ENCODE measurements at places on chromosomes 5 and 9. TPM values are rescaled to one million over a fixed set of nuclear protein-coding genes. Genes with fewer than 3 reads are reported as not detected.
A peak's percentile ranks its signal among the peaks of the same experiment; 100 is the strongest.

SHISAL2B gene
- polyA plus RNA-seq, result 8.3 TPM

CCDC171 gene
- 11.0 TPM for polyA plus RNA-seq

GRCh38 chr5:134088994-134089560 is 25.4 kb upstream of the TCF7 start:
- DNase-seq, result no peak

DNA sequence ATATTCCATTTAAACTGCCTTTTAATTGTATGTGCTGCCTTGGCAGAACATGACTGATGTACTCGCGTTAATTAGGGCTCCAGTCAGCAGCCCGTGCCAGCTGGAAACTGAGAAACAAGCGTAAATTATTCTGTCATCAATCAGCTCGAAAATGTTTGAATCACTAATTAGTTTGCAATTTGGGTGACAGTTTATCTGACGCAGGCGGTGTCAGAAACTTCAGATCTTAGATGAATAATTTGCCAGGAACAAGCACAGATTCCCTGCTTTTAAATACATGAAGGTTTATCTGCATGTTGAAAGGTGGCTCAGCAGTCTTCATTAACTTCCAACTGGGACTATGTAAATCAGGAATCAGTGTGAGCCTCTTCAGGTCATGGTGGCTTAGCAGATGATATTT is 176.0 kb upstream of the TLE4 start:
- no peak for DNase-seq

SPOCK1 gene
- 0.65 TPM for polyA plus RNA-seq

- DNase-seq, result peak; percentile 41
Measured at GRCh38 chr9:27154908-27155307, 45.9 kb downstream of the TEK start.

GRCh38 chr9:12785260-12785770 is 10.5 kb downstream of the LURAP1L start:
- peak; percentile 78 for DNase-seq

Measured in left lung (tissue), 14 donors.